Nucleus accumbens (tissue), 56 donors: ENCODE measurements at places on chromosomes 1 and 21.
A peak's percentile ranks its signal among the peaks of the same experiment; 100 is the strongest.

DNA sequence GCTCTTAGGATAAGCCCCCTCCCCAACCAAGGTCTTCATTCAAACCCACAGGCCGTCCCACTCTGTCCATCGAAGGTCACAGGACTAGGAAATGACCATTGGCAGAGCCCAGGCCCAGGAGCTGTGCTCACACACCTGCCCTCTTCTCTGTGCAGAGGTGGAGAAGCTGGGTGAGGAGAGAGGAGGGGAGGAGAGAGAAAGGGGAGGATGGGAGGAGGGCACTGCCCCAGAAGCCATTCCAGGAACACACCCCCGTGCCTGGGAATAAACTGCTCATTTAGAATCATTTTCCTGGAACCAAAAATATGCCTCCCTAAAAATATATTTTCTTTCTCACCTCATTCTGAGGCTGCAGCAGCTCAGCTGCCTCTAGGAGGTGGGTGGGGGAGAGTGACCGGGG lies 6.4 kb upstream of the SDC3 start:
- DNase-seq = no peak

DNA sequence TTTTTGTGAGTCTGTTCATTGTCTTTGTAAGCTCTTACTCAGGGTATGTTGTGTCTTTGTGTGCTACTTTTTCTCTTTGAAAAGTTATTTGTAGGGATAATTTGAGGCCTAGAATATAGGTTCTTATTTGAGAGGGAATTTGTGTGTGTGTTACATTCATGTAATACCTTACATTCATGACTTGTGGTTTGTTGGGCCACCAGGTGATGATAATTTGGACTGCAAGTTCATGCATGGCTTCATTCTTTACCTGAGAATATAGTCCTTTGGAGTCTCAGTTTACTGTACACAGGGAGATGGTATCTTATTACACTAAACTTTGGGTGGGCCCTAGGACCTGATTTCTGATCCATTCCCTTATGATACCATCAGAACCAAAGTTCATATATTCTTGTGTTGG lies 51.8 kb upstream of the FASLG start:
- DNase-seq = no peak

- no peak for DNase-seq
These were observed 1.3 kb downstream of the SF3B4 start for GRCh38 chr1:149926296-149926695.

GRCh38 chr1:105138458-105138893 lies 1388.8 kb downstream of the AMY1C start:
- no peak for DNase-seq

GRCh38 chr1:242205622-242206489 lies 207.0 kb upstream of the MAP1LC3C start:
- no peak for DNase-seq

DNA sequence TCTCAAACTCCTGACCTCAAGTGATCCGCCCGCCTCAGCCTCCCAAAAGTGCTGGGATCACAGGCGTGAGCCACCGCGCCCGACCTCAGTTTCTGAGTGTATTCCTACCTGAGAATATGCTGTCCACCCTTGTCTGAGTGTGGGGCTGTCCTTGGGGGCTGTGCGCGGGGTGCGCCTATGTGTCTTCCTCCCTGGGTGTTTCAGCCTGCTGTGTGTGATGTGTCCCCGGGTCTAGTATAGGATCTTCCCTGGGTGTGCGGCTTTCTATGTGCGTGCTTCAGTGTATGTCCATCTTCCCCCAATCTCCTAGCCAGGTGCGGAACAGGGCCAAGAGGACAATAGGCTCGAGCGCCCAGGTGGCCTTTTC lies 8.3 kb upstream of the ID3 start:
- no peak for DNase-seq

- no peak for DNase-seq
These were observed 514 bp downstream of the S1PR1 start for GRCh38 chr1:101237229-101237837.

DNA sequence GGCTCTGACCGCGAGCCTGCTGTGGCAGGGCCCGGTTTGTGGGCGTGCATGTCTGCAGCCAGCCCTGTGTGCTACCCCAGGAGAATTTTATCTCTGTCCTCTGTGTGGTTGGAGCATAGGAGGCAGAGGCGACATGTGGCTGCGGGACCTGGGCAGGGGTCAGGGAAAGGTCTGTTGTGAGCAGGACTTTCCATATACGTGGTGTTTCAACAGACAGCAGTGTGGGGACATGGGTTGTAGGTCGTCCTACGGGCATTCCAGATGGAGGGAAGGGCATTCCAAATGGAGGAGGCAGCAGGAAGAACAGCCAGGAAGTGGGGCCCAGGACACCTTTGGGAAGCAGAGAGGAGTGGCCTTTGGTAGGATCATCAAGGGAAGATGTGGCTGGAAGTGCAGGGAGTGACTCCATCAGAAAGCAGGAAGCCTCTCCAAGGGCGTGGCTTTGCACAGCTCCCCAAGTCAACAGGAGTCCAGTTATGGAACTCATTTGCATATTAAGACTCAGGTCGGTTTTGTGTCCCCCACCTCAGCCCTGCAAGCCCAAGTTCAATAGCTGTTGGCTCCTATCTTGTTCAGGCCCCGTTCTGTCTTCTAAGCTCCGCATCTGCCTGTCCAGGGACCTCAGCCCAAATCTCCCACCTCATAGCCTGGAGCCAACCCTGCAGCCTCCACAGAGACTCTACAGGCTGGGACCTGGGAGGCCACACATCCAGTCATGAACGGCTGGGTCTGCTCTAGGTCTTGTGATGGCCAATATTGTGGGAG lies 309.1 kb downstream of the MATN1 start:
- no peak for DNase-seq

- DNase-seq = no peak
These were observed 76.6 kb upstream of the GUCA2A start for GRCh38 chr1:42240966-42241755.

- DNase-seq = peak; percentile 90
These were observed 85.6 kb downstream of the CD58 start for GRCh38 chr1:116485071-116485735.

GRCh38 chr1:35269201-35269988 lies 886 bp downstream of the ZMYM4 start:
- DNase-seq = no peak

GRCh38 chr1:6580119-6580592 lies 362 bp downstream of the ZBTB48 start:
- DNase-seq = no peak

DNA sequence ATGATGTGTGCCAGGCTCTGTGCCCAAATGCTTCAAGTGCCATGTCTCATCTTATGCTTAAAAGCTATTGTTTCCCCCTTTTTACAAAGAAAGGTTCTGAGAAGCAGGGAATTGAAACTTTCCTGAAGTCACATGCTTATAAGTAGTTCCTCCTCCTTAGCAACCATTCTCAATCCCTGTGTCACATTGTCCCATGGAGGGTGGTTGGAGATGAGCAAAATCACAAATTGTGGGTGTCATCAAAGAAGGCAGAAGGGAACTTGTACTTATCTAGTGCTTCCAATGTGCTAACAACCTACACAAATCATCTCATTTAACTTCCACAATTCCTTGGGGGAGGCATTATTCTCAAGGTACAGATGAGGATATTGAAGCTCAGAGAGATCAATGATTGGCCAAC lies 10.1 kb upstream of the ERICH3 start:
- DNase-seq = no peak
